Activated T-cell treated with anti-CD3 and anti-CD28 coated beads, Interleukin-2, amount 50 U/mL, for 24 hours (primary cell): ENCODE measurements at places on chromosomes 1 and 21.

GRCh38 chr1:30708361-30708728 lies 15.0 kb downstream of the MATN1 start:
- no peak for DNase-seq

GRCh38 chr1:184867866-184868689 lies 106.2 kb downstream of the NIBAN1 start:
- no peak for DNase-seq

- no peak for DNase-seq
These were observed 12.0 kb upstream of the BGLAP start for GRCh38 chr1:156229809-156230472.

GRCh38 chr21:36403713-36404112 lies 18.5 kb downstream of the CHAF1B start:
- no peak for DNase-seq

DNA sequence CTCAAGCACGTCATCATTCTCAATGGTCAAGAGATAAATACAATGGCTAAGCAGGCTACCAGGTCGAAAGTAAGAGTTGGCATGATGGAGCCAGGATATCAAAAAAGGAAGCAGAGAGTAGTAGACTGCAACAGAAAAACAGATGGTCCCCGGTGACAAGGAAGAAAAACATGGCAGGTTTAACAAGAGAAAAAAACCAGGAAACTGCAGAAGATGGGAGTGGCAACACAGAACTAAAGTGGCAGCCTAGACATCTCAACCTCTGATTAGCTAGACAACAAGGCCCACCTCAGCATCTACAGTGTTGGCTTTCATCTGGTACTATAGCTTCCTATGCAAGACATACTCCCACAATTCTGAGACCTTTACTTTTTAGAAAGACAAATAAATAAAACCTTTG lies 3.1 kb downstream of the UBR4 start:
- DNase-seq = no peak

DNA sequence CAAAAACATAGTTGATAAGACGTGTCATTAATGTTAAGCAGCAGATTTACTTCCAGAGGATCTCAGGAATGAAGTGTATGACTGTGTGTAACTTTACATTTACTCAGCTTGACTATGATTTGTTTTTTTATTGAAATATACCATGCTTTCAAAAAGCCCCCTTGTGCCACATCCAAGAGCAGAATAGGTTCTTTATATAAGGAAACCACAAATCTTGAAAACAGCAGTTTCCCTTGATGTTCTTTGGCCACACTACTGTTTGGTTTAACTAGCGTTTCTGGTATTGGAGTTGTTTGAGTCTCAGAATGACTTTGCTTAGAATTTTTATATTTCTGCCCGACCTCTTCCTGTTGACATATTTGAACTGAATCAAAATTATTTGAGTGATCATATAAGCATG lies 25.0 kb downstream of the LRRC8C start:
- DNase-seq = no peak

- DNase-seq = no peak
These were observed 23.3 kb downstream of the SLC2A1 start for GRCh38 chr1:42935313-42935895.

DNA sequence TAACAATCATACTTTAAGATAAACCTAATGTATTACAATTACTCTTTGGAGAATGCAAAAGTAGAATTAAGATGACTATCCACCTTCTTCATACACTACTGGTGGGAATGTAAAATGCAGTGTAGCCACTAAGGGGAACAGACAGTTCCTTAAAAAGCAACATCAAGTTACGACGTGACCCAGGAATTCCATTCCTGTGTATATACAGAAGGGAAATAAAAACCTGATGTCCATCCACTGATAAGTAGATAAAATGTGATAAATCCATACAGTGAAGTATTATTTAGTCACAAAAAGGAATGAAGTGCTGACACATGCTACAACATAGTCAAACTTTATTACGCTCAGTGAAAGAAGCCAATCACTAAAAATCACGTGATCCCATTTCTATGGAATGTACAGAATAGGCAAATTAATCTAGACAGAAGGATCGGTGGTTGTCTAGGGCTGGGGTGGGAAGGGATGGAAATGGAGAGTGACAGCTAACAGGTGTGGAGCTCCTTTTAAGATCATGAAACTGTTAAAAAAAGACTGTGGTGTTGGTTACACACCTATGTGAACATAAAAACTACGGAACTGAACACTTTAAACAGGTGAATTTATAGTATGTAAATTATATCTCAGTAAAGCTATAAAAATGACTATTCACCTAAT lies 42.1 kb downstream of the NRIP1 start:
- DNase-seq = no peak

DNA sequence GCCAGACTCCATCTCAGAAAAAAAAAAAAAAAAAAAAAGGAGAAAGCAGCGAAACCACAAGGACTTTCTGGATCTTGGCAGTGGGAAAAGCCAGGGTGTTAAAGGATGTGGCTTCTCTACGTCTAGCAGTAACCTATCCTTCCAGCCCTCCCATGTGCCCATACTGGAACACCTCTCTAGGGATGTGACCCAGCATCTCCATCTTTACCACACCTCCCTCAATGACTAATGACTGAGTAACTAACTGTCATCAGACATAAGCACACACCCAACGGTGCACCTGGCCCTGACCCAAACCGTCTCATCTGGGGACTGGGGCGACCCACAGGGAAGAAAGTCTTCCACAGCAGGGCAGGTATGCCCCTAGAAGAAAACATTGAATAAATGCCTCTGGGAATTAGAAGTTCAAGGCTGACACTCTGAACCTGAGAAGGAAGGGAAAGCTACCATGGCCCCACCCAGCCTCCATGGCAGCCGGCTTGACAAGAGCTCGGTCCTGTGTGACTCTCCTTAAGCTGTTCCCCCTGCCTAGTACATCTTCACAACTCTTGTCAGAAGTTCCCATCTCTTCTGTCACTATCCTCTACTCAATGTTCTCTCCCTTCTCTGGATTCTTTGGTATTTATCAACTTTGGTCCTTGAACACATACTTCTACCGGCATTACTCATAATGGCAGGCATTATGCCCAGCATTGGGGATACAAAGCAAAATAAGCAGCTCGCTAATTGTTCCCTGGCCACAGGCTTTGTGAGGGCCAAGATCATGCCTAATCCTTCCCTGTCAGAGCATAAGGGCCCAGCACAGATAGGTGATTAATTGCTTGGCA lies 14.8 kb upstream of the PAQR6 start:
- no peak for DNase-seq

DNA sequence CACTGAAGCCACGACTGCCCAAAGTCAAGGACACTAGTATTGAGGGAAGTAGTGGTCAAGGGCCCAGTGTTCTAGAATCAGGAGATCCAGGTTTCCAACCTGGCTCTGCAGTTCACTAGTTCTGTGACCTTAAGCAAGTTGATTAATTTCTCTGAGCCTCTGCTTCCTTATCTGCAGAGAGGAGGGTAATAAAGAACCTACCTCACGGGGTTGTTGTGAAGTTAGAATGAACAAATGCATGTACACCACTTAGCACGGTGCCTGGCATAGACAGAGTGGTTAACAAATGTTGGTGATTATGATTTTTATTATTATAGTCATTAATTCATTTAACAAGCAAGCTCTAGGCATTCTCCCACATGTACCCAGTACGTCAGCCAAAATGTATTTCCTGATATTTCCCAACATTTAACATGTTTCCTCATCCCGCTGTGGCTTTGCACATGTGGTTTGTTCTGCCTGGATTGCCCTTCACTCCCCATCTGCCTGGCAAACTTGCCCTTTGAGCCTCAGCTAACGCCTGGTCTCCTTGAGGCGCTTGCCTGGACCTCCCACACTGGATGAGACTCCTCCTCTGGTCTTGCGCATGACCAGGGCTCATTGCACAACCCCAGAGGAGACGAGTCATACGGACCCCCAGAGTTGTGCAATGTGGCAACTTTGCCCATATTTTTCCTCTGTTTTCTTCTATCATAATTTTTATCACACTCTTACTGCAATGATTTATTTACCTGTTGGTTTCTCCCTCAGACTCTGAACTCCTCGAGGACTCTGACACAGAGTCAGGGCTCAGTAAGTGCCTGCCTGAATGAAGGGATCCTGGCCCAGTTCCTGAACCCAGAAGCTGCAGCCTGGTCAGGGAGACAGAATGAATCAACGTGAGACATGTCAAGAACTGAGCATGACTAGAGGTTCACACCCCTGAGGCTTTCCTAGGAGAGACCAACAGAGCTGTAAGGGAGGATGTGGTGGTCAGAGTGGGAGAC lies 20.7 kb upstream of the MFSD2A start:
- DNase-seq = no peak

- no peak for DNase-seq
These were observed 1.5 kb downstream of the SELENOF start for GRCh38 chr1:86912281-86912900.

DNA sequence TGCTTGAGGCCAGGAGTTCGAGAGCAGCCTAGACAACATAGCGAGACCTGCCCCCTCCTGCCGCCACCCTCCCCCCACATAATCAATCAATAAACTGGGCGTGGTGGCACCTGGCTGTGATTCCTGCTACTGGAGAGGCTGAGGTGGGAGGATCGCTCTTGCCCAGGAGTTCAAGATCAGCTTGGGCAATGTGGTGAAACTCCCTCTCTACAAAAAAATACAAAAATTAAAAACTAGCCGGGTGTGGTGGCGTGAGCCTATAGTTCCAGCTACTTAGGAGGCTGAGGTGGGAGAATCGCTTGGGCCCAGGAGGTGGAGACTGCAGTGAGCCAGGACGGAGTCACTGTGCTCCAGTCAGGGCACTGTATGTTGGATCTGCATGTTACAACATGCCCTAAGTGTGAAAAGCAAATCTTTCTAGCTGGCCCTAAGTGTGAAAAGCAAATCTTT lies 7.0 kb upstream of the MDM4 start:
- no peak for DNase-seq

DNA sequence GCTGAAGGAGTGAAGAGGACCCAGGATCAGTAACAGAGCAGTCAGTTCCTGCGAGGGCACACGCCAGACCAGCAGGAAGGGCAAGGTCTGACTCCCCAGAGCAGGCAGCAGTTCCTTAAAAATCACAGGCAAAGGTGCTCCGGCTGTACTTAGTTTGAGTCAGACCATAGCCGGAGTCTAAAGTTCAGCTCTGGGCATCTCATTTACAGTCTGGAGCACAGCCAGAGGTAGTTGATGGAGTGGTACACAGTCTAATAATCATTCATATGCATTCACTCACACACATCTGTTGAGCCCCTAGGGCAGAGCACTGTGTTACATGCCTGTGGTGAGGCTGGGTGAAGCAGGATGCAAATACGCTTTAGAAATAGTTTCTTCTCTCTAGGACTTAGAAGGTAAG lies 7.3 kb upstream of the AMIGO1 start:
- DNase-seq = no peak
